ENCODE measurements at places on chromosomes 12 and 14. TPM values are rescaled to one million over a fixed set of nuclear protein-coding genes. Genes with fewer than 3 reads are reported as not detected.

- no peak for DNase-seq
Observed at GRCh38 chr12:50271724-50272247, 11.5 kb downstream of the LIMA1 start.

DNA sequence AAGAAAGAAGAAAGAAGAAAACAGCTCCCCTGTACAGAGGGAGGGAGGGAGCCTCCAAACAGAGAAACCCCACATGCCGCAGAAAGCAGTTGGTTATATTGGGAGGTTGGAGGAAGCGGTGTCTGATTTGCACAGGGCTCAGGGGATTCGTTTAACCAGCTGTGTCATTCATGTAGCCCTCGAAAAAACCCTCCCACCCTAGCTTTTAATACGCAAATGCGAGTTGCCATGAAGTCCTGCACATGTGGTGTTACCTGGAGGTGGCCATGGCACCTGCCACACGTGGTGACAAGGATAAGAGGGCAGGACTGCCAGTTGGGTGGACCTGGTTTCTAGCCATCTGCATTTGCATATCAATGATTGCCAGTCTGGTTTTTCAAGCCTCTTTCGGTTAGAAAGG is 40.9 kb downstream of the TMEM30B start:
- DNase-seq: no peak

DNA sequence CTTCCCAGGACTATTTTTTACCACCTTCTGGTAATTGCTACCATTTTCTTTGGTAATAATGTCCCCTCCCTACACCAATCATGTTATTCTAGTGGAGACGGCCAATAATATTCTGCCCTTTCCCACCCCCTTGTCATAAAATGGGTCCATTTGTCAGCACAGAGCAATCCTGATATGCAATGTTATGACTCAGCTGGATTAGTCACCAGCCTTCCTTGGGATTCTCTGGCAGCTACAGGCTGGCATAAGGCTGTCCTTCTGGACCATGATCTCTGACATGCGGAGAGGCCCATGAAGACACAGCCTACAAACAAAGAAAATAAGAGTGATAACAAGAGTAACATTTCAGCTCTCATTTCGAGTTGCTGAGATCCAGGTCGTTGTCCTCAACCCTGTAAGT is 222.0 kb upstream of the CPNE8 start:
- no peak for DNase-seq

DNA sequence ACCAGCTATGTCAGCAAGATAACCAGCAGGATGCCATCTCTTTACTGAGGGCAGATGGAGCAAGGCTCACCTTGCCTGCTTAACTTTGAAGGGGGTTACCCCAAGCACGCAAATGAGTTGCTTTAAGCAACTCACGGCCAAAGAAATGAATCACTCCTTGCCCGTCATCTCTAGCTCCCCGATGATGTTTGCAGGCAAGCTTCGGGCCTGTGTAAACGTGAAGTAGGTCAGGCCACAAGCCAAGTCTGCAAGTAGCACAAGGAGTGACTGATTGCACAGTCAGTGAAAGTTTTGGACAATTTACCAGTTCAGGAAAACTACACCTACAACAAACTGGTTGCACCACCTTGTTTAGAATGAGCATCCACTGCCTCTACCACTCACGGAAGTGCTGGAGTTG is 699.7 kb upstream of the TBX3 start:
- DNase-seq: no peak

DNA sequence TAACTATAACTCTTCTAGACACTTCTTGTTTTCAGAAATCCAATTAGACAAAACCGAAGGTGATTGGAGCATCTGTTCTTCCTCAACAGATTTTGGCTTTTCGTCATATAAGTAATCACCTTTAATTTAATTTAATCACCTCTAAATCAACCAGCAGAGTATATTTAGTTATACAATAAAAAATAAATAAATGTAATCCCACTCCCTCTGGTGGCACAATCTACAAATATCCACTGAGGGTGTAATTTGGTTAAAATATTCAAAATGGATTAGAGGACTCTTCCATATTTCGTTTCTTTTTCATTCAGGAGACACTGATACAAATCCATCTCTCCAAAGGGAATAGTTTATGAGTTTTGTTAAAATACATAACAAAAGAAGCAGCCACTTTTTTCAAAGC is 18.3 kb upstream of the SLC35F4 start:
- DNase-seq: no peak

Gene CLEC9A
- total RNA-seq: 0.26 TPM

Gene GPR68
- total RNA-seq: 6.3 TPM

Gene LYZ
- 38.7 TPM for total RNA-seq

Gene PLEKHD1
- total RNA-seq: 0.30 TPM

Measured in aorta (tissue), 5 donors.